Spinal cord (tissue), 10 donors: ENCODE measurements at places on chromosomes 2 and 18.

DNA sequence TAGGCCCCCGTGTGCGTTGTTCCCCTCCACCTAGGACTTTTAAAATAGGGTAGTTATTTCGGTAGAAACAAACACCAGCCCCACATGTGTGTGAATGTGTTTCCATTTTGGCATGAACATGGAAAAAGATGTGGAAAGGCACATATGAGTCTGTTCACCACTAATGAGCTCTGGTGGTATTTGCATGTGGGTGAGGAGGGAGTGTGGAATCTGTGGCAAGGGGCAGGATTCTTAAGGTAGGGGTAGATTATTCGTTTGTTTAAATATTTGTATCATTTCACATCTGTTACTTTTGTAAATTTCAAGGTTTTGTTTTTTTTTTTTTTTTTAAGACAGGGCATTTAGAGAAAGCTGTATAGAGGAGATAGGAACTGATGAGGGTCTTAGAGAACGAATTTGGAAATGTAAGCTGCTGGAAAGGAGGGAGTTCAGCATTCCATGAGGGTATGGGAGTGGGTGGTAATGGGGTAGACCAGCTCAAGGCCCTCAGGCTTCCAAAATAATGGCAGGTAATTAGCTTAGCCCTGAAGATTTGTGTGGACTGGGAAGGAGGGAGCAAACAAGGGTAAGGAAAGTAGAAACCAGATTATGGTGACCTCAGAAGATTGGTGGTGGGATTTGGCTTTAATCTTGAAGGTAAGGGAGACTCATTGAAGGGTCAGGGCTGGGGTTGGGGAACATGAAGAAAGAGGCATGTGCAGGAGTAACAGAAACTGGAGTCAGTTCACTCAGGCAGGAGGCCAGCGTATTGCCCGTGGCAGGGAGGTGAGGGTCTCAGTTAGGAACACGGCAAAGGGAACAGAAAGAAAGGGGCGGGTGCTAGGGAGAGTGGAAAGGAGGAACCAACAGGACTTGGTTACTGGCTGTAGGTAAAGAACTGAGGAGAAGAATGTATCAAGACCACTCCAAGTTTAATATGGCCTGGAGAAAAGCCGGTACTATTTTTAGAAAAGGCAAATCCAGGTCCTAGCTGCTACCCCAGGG, 123.6 kb downstream of the PLB1 start:
- DNase-seq: no peak

GRCh38 chr2:127593228-127594115, 52.5 kb upstream of the GPR17 start:
- no peak for DNase-seq

DNA sequence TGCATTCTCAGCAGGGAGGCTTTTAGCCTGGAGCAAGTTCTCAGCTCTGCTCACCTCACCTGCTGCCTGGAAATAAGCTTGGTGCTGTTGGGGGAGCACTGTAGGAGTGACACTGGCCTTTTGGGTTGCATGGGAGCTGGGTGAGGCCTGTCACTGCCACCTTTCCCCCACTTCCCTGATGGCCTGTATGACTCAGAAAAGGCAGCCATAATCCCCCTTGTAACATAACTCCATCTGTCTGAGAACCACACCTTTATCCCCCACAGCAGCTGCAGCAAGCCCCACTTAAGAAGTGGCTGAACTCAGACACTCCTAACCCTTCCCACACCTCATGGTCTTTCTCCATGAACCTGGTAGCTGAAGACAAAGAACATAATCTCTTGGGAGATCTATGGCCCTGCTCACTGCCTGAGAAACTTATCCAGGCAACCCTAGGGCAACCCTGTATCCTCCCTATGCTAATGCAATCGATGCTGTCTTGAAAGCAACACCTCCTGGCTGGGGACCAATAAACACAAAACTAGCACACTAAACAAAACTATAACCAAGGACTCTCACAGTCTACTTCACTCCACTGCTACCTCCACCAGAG, 258.9 kb upstream of the OSR1 start:
- DNase-seq: no peak

GRCh38 chr2:28993206-28993960, 12.3 kb downstream of the TOGARAM2 start:
- DNase-seq: no peak

GRCh38 chr2:85266146-85267041, 61.4 kb downstream of the TGOLN2 start:
- no peak for DNase-seq

- DNase-seq: no peak
These were observed 730.2 kb upstream of the ZNF804A start for GRCh38 chr2:183868153-183868552.

GRCh38 chr18:55144193-55144930, 185.1 kb upstream of the CCDC68 start:
- no peak for DNase-seq
